ENCODE measurements at places on chromosomes 1 and 21.

DNA sequence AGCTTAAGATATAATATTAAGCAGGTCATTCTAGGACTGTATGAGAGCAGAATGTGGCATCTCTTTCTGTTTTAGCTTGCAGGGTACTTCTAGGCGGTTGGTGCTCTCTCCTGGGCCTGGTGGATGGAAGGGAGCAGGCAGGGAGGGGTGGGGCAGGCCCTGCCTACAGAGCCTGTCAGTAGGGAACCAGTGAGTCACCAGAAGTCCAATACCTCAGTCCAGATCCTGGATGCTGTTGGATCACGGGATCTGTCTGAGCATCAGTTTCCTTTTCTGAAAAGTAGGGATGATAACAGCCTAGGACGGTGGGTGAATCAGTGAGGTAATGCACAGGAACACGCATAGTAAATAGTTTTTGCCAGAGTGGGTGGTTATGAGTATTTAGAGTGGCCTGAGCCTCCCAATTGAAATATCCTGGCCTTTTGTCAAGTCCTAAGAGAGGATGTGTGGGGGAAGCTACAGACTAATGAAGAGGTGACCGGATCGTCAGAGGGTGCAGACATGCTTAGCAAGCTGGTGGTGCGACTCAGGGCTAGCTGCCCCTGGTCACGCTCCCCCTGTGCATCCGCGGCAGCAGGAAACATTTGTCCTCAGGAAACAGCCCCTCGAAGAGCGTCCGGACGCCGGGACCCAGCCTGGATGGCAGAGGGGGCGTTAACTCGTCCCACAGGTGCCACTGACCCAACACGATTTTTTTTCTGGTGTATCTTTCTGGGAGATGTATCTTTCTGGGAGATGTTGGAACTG is 23.9 kb downstream of the NAV1 start:
- DNase-seq = peak; percentile 90

- no peak for DNase-seq
Measured at GRCh38 chr1:204928671-204929486, 58.2 kb downstream of the NFASC start.

GRCh38 chr1:174040387-174040786 is 18.2 kb upstream of the RC3H1 start:
- DNase-seq = peak; percentile 61

GRCh38 chr1:99858881-99859280 is 8.7 kb downstream of the AGL start:
- no peak for DNase-seq

DNA sequence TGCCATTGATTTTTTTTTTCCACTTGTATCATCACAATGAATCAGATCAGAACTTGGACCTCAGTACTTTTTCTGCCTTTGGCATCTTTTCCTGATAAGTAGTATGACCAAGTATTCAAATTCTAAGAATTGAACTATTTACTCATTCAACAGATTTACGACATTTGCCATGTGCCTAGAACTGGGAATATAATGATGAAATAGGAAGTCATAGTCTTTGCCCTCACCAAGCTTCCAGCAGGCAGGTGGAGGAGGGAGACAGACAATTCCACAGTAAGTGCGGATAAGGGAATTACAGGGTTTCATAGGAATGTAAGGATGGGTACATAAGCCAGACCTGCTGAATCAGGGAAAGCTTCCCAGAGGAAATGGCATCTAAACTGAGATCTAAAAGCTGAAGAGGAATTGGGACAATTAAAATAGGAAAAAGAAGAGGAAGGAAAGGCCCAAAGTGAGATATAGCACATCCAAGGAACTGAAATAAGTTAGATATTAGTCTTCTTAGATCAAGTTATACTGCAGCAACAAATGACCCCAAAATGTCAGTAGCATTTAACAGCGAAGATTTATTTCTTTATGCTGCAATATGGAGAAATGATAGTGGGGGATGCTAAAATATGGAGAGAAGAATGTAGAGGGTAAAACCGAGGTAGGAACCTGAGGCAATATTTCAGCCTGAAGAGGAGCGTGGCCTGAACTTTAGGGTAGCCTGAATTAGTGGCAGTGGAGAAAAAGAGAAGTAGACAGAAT is 5.3 kb upstream of the DDX59 start:
- no peak for DNase-seq

GRCh38 chr1:115595279-115596079 is 46.3 kb upstream of the VANGL1 start:
- peak; percentile 77 for DNase-seq

- peak; percentile 32 for DNase-seq
Measured at GRCh38 chr1:168608796-168609715, 32.7 kb downstream of the XCL1 start.

- no peak for DNase-seq
Measured at GRCh38 chr1:185734929-185735700, 924 bp downstream of the HMCN1 start.

GRCh38 chr1:2099886-2100779 is 49.9 kb downstream of the PRKCZ start:
- DNase-seq = no peak

DNA sequence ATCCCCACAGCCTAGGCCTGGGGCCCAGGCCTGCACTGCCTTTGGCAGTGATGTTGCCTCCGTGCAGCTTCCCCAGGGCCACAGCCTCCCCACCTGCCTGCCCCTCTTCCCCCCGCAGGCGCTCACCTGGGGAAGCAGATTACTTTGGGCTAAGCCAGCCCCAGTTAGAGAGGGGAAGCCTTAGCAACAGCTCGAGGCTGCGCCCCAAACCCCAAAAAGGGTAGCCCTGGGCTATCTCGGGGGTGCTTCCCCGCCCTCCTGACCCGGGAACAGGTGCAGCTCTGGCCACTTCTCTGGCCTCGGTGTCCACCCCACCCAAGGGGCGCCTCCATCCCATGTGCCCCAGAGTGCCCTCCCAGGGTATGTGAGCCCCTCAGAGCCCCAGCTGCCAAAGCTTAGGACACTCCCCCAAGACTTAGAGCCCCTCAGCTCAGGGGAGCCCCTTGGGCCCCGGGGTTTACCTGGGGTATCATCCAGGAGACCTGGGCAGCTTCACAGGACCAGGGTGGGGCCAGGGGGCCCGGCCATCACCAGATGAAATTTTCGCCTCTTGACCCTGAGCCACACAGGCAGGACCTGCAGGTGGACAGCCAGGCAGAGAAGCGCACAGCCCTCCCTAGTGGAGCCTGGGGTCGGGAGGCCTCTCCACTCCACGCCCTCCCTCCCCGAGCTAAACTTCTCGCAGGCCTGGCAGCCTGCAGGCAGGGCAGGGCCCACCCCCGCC is 3.3 kb upstream of the TTC34 start:
- no peak for DNase-seq

GRCh38 chr1:97926017-97926708 is 5.3 kb upstream of the DPYD start:
- no peak for DNase-seq

- peak; percentile 47 for DNase-seq
Measured at GRCh38 chr1:109769330-109770078, 5.8 kb upstream of the EPS8L3 start.

- no peak for DNase-seq
Measured at GRCh38 chr1:91831132-91831930, 54.6 kb downstream of the TGFBR3 start.

GRCh38 chr1:20375563-20375962 is 84.9 kb downstream of the VWA5B1 start:
- DNase-seq = no peak

- no peak for DNase-seq
Measured at GRCh38 chr1:44539991-44540730, 134.1 kb downstream of the TMEM53 start.

DNA sequence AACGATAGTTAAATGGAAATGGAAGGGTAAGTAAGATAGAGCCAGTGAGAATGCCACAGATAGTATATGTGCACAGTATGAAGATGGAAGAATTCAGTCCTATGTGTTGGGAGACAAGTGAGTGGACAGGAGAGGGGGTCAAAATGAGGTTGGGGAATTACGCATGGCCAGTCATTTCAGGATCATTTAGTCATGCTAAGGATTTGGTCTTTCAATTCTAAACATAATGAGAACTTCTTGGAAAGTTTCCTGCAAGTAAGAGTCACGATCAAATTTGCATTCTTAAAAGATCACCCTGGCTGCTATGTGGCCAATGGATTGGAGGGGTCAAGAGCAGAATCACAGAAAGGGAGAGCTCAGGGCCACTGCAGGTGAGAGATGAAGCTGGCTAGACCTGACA is 64.0 kb upstream of the KCNK2 start:
- no peak for DNase-seq

- no peak for DNase-seq
Measured at GRCh38 chr1:162930532-162930931, 69.6 kb upstream of the CCDC190 start.

- no peak for DNase-seq
Measured at GRCh38 chr1:31784356-31785019, 20.3 kb upstream of the ADGRB2 start.

- peak; percentile 91 for DNase-seq
Measured at GRCh38 chr21:21165063-21165645, 166.9 kb downstream of the NCAM2 start.

DNA sequence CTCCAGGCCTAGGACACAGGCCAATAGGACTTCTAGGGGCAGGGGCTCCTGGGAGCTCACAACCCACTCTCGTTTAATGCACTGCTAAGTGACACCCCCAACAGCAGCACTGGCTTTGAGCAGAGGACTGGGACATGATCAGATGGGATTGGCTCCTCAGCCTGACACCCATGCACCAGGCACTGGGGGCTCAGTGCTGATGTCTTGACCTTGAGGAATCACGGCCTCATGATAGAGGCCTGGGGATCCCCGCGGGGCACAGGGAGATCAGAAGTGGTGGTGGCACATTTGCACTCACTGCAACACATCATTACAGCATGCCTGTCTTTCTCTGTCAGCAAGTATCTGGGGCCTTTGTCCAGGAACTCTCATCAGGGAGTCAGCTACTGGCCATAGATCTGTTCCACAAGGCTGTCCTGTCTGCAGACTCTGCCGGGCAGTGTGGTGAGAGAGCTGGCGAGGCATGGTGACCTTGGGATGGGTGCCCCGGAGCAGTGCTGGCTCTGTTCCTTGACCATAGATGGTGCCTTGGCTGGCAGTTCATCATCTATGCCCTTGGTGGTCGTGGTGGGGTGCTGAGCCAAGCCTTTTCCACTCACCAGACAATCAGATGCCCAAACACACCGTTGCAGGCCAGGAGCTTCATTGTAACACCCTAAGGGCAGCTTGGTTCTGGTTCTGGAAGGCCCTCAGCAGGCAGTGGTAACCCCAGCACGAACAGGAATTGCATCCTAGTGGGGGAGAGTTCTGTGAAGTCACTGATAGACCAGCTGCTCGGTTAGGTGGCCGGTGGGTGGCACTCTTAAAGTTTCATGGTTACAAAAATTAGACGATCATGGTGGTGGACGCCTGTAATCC is 22.2 kb upstream of the PARP1 start:
- no peak for DNase-seq

DNA sequence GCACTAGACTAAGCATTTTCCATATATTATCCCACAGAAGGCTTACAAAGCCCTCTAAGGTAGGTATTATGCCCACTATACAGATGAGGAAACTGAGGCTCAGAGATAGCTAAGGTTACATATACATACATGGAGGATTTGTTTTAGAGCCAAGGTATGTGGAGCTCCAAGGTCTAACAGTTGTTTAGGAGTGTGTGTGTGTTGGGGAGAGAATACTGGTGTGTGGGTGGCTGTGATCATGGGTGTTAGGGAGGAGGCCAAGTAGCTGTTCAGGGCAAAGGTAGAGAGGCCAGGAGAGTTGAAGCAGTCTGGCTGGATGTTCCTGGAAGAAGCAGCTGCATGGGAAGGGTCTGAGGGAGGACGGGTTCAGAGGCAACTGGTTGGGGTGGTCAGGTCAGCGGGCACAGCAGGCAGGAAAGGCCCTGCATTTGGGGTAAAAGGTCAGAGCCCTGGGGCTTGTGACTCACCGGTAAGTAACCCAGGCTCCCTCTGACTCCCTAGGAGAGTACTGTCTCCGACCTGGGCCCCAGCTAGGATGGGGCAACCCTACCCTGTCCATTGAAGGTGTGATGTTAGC is 5.1 kb upstream of the LDLRAP1 start:
- DNase-seq = no peak

GRCh38 chr21:42627527-42628289 is 25.7 kb upstream of the PDE9A start:
- DNase-seq = no peak

GRCh38 chr1:10635992-10636391 is 160.5 kb downstream of the CASZ1 start:
- DNase-seq = no peak

- DNase-seq = no peak
Measured at GRCh38 chr1:227768125-227768439, 32.8 kb downstream of the SNAP47 start.

DNA sequence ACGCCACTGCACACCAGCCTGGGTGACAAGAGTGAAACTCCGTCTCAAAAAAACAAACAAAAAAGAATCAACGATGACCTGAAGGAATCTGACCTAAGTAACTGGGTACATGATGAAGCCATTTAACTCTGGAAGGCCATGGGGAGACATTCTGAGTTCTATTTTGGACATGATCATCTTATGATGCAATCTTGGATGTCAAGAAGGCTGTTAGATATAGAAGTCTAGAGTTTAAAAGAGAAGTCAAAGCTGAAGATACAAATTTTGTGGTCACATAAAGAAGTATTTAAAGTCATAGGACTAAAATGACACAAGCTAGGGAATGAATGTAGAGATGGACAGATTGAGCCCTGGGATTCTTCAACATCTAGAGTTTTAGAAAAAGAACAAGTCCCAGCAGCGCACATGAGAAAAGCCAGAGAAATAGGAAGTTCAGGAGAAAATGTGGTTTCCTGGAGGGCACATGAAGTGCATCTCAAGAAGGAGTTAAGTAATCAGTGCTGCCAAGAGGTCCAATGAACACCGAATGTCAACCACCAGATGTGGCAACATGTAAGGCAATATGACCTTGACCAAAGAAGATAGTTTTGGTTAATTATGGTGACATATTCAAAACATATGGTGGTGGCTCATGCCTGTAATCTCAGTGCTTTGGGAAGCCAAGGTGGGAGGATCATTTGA is 26.8 kb downstream of the ELK4 start:
- DNase-seq = no peak

DNA sequence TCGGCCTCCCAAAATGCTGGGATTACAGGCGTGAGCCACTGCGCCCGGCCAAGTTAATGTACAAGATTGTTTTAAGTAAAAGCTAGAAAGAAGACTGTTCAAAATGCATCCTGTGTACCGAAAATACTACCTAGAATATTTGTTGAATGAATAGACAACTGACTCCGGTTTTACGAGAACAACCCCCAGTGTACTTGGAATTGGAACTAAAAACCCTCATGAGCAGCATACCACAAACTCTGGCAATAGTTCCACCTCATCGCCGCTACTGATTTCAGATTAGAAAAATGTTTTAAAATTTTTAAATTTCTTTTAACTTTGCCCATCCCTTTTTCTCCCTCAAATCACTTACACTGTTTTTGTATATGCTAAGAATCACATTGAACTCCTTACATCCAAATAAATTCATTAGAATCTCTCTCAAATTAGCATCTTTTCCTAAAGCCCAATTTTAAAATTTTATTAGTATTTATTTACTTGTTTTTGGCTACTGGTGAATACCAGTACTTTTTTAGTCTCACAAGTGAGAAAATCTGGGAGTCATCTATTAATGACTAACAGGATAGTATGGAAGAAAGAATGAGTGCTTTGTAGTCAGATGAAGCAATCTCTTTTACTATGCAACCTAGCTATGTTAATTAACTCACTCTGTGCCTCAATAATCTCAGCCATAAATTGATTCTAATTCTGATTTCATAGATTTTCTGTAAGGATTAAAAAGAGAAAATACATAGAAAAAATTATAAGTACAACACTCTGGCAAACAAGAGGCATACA is 95.1 kb downstream of the GPATCH2 start:
- no peak for DNase-seq
